ENCODE measurements at places on chromosomes 6 and 20.

- no peak for DNase-seq
Measured at GRCh38 chr20:59441860-59442810, 141.7 kb downstream of the EDN3 start.

DNA sequence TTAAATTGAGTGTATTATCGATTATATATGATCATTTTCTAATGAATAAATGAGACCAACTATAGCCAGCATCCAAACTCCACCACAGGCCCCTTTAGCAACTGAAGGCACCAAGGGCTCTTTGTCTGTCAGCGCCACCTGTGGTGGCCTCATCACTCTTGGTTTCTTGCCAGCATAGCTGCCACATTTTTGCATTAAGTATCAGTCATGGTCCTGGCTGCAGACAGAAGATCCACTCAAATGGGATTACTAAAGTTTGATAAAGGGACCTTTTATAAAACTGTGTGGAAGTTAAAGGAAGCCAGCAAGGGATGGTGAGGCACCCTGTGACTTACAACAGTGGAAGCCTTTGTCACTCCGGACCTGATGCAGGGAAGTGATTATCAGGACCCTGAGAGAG lies 162.9 kb downstream of the C6orf118 start:
- no peak for DNase-seq

GRCh38 chr20:24694157-24694726 lies 224.8 kb downstream of the SYNDIG1 start:
- DNase-seq = no peak

- no peak for DNase-seq
Measured at GRCh38 chr6:138248878-138249277, 30.6 kb upstream of the PBOV1 start.

GRCh38 chr6:166277892-166278578 lies 30.2 kb downstream of the PRR18 start:
- DNase-seq = no peak

DNA sequence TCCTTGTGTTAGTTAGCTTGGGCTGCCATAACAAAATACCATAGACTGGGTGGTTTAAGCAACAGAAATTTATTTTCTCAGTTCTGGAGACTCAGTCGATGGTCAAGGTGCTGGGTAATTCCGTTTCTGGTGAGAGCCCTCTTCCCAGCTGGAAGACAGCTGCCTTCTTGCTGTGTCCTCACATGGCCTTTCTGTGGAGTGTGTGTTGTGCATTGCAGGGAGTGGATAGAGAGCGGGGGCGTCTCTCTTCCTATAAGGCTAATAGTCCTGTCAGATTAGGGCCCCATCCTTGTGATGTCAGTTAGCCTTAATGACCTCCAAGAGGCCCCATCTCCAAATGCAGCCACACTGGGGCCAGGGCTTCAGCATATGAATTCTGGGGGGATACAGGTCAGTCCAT lies 19.2 kb downstream of the CHMP4B start:
- no peak for DNase-seq

GRCh38 chr6:43263314-43264178 lies 20.3 kb downstream of the TTBK1 start:
- DNase-seq = peak; percentile 58

GRCh38 chr6:126535138-126535537 lies 195.2 kb downstream of the CENPW start:
- no peak for DNase-seq

GRCh38 chr20:63858393-63859165 lies 2.7 kb upstream of the ABHD16B start:
- DNase-seq = no peak

DNA sequence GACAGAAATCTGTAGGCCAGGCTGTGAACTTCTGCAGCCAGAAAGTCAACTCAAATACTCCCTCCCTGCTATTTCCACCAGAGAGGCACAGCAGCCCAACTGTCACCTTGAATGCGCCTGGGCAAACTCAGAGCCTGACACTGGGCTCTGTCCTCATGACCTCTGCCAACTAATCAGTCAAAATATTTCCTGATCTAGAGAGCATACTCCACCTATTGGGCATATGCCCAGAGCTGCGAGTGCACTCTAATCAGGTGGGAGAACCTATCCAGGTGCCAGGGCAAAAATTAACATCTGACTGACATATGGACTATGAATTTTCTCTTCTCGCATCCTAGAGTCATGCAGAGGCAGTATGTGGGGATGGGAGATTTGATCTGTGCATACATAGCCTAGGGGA lies 406.3 kb upstream of the RUNX2 start:
- DNase-seq = no peak

- DNase-seq = peak; percentile 85
Measured at GRCh38 chr20:3239026-3239866, at the start of gene SLC4A11. Gene SLC4A11 (minus strand): TSS chr20:3239190. CDS start chr20:3239137, 53 bp downstream.

DNA sequence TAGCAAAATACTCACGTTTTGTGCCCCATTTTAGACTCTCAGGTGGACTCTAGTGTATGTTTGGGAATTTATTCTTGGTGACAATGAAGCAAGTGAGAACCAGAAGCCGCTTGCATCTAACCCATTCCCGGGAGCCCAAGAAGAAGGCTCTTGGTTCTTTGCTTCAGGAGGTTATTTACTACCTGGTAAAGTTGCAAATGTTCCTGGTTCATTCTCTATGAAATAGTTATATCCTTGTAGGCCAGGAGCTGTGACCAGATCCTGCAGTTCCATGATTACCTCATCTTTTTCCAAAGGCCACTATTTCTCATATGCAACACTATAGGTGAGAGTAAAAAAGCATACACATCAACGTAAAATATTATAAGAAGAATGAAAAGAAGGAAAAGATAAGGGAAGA lies 60.9 kb upstream of the FABP7 start:
- no peak for DNase-seq

DNA sequence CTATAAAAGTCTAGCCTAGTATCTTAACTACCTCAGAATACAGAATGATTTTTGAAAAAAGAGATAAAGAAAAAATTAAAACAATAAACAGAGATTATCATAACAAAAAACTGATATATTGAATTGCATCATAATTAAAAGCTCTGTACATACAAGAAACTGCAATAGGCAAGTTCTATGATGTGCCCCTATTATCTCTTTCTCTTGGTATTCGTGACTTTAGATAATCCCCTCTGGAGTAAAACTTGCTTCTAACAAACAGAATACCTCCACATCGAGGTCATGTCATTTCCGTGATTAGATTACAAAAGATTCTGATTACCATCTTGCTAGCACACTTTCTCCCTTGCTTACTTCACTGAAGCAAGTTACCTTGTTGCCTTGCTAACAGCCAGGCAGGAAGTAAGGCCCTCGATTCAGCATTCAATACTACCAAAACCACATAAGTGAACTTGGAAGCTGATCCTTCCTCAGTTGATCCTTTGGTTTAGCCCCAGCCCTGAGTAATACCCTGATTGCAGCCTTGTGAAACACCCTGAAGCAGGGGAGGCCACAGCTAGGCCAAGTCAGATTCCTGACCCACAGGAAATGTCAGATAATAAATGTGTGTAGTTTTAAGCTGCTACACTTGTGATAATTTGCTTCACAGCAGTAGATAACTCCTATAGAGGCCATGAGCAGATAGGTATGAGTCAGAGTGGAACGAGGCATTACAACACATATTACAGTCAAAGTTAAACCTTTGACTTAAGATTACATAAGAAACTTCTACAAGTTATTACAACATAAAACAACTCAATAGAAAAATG lies 53.7 kb upstream of the TMX4 start:
- DNase-seq = peak; percentile 91

DNA sequence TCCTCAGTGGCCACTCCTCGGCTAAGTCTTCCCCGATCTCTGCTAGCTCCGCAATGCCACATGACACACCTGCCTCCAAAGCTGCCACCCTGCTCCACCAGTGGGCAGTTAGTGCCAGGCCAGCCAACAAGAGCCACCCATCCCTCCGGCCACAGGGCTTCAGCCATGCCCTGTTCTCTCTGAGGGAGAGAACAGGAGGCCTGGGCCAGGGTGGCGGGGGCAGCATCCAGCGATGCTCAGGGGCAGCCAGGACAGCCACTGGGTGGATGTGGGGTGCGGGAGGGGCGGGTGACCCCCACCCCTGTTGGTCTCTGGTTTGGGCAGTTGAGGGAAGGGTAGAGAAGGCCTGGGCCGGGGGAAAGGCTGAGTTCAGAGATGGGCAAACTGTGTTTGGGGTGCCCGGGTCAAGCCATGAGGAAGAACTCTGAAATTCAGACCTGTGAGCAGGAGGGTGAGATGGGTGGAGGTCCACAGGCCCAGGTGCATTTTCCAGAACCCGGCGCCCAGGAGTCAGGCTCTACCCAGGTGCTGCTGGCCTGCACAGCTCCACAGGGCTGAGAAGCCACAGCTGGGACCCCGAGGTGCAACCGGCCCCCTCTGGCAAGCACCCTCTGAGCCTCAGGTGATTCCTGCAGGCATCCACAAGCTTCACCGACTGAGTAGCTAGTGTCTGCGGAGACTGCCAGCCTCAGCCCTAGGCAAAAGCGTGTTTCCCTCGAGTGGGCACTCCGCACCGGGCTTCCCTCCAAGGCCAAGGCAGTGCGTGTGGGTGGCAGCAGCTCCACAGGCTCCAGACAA lies 91.1 kb downstream of the SULF2 start:
- DNase-seq = no peak

- no peak for DNase-seq
Measured at GRCh38 chr20:59185809-59186208, 22.2 kb downstream of the ZNF831 start.

GRCh38 chr6:20117474-20117873 lies 94.8 kb downstream of the MBOAT1 start:
- DNase-seq = no peak

- no peak for DNase-seq
Measured at GRCh38 chr20:37416848-37417616, 71.1 kb downstream of the SRC start.

DNA sequence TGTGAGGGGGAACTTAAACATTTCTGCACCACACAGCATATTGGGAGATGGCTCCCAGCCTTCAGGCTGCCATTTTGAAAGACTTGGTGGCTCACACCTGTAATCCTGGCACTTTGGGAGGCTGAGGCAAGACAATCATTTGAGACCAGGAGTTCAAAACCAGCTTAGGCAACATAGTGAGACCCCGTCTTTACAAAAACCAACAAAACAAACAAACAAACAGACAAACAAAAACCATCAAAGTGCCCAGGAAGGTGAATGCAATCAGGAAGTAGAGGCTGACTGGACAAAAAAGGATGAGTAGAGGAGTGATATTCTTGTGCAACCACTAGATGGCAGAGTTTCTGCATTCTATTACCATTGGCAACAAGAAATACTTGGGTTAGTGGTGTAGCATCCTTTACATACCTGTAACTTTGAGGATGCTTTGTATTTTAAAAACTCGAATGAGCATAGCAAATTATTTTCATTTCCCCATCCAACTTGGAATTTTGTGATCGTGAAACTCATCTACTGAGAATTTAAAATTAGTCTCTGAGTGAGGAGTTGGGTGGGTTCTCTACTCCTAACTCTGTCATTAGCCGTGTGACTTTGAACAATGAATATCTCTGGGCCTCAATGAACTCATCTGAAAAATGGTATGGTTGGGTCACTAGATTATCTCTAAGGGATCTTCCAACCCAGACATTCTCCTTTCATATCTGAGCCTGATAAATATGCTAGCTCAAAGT lies 84.4 kb downstream of the CRYBG1 start:
- DNase-seq = peak; percentile 61

DNA sequence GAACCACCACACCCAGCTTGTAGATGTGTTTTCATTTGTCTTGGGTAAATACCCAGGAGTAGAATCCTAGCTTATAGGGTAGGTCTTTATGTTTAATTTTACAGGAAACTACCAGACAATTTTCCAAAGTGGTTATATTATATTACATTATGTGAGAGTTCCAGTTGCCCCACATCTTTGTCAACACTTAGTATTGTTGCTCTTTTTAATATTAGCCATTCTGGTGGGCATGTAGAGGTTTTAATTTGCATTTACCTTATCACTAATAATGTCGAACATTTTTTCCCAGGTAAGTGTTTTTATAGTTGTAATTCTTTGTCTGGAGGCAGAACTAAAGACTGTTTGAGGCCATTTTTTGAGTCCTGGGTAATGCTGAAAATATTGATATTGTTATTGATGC lies 3.5 kb upstream of the BANF2 start:
- DNase-seq = no peak

DNA sequence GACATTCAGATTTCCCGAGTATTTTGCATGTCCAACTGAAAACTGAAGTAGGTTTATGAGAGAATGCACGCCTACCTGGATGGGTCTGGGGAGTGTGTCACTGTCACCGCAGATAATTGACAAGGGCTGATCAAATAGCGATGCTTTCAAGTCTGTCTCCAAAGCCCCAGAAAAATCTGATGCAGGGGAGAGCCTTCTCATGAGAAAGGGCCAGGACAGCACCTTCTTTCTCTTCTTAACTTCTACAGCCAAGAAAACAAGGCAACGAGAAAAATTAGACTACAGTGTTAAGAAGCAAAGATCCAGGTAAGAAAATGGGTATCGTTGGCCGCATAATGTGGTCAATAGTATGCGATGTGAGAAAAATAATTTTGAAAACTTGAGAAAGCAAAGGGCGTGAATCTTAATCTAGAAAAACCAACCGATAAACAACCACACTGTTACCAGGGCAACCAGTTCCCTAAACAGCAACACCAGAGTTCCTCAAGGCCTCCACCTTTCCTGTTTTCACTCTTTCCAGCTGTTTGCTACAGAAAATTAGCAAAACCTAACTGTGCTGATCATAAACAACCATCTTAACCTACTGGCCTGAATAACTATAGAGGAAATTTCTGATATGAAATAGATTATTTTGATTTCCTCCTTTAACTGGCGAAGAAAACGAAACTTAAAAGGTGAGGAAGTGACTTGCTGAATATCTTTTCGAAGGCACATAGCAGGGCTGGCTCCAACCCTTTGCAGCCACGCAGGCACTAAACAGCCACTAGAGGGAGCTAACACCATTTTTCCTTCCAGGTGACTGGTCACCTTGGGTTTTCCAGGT lies 2.6 kb downstream of the TAGAP start:
- DNase-seq = peak; percentile 36

DNA sequence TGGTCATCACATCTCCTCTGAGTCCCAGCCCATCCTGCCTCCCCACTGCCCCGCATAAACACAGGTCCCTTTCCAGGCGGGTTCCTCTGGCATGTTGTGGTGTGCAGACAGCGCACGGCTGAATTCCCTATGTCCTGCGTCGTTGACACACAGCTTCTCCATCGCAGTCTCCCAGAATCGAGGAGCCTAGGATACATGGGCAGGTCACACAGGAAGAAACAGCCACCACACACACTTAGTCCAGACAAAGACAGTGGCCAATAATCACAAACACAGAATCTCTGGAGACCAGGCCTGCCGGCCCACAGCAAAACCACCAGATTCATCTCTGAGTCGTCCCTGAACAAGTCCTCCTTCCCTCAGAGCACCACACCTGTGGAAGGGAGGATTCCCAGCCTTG lies 34.8 kb downstream of the SCML4 start:
- no peak for DNase-seq
